ENCODE measurements at places on chromosomes 16 and 17.
A peak's percentile ranks its signal among the peaks of the same experiment; 100 is the strongest.

GRCh38 chr17:47717979-47718621, 14.9 kb upstream of the TBX21 start:
- DNase-seq = no peak

- DNase-seq = peak; percentile 18
Observed at GRCh38 chr17:41500131-41500911, 5.1 kb downstream of the KRT13 start.

DNA sequence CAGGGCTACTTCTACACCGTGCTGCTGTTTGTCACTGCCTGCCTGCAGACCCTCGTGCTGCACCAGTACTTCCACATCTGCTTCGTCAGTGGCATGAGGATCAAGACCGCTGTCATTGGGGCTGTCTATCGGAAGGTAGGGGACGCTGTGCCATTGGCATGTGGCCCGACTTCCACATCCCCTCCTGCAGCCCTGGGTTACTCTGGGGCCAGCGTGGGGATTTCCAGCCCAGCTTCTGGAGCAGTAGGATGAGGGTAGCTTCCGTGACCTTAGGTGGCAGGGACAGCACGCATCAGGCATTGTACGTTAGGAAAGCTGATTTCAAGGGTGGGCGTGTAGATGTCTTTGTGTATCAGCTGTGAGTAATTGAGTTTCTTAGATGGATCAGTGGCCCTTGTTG, 96.5 kb downstream of the ABCC1 start:
- no peak for DNase-seq

GRCh38 chr16:3992297-3993051, 112.0 kb upstream of the CREBBP start:
- no peak for DNase-seq

GRCh38 chr17:64240741-64241347, 22.2 kb downstream of the TEX2 start:
- peak; percentile 93 for DNase-seq

- peak; percentile 75 for DNase-seq
Observed at GRCh38 chr17:50956750-50957523, 90.8 kb upstream of the TOB1 start.

DNA sequence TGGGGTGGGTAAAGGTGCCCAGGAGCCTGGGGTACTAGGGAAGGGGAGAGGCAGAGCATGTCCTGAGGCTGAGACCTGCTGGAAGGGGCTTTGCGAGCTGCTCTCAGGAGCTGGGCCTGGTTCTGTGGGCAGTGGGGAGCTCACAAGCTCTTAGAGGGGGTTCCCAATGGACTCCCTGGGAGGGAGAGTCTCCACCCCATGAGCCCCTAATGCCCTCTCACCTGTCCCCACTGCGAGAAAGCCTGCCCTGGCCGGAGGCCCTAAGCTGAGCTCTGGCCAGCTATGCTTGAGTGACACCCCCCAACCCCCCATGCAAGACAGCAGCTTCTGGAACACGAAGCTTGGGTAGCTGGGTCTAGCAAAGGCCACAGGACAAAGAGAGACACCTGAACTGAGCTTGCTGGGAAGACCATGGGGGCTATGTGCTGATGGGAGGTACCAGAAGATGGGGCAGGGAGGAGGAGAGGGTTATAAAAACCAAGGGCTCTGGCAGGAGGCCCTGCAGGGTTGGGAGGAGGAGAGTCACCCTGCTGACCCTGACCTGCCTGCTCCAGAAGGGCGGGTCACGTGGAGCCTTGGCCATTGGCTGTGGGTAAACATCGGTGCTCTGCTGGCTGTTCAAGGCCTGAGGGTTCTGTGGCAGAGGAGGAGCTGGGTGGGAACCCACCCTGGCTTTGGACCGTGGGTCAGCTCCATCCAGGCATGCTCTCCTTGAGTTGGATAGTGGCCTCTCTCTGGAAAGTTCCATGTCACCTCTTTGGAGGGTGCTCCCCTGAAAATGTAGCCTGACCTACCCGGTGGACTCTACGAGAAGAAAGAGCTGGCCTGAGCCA, 106.7 kb downstream of the RAB11FIP4 start:
- no peak for DNase-seq

- DNase-seq = peak; percentile 62
Observed at GRCh38 chr17:10197721-10198508, 491 bp downstream of the GAS7 start.

GRCh38 chr17:49315551-49316257, 46.3 kb downstream of the ZNF652 start:
- peak; percentile 94 for DNase-seq

- DNase-seq = no peak
Observed at GRCh38 chr16:23900480-23901177, 64.8 kb downstream of the PRKCB start.

GRCh38 chr16:22174642-22175041, 12.3 kb downstream of the SDR42E2 start:
- DNase-seq = no peak

DNA sequence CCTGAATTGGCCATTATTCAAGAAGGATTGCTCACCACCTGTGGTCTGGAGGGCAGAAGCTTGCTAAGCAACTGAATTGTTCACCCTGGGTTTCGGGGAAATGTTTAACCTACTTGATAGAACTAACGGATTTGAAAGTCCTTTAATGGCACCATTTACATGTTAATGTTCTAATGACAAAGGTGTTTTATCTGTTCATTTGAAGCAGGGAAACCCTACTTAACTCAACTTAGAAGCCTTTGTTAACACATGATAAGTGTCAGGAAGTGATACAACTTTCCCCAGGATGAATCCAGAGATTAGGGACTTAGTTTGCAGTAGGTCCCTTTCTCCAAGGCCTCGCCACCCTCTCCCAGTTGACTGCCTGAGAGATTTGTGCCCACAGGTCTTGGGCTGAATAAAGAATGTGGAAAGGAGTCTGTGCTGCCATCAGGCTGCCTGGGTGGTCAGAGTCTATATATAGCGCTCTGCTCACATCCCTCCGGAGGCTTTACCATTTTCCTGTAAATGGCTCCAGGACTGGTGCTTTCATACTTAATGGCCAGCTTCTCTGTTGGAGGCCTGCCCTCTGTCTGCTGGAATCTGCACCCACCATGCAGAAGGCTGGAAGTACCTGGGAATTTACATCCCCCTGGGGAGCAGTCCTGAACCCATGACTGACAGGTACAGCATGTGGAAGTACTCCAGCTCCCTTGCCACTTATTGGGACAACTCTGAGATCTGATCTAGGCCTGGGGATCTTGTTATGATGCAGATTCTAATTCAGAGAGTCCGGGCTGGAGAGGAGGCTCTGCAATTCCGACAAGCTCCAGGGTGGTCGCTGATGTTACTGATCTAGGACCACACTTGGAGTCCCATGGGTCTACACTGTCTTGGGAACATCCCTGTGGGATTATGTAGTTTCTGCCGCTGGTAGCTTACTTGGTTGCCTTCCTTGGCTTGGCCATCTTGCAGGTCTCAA, 99.9 kb downstream of the ASIC2 start:
- no peak for DNase-seq

DNA sequence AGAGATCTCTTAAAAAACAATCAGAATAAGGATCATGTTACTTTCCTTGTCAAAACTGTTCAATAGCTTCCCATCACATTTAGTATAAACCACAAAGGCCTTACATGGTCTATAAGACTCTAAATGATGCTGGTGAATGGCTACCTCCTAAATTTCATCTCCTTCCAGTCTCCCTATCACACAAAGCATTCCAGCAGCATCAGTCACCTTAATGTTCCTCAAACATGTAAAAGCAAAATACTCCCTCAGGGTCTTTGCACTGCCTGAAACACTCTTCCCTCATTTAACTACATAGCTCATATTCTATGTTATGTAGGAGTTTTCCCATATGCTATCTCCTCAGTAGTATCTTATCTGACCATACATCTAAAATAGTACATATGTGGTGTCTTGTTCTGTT, 53.5 kb upstream of the INTS2 start:
- DNase-seq = peak; percentile 22

- DNase-seq = peak; percentile 94
Observed at GRCh38 chr17:29369831-29370735, 20.1 kb upstream of the TAOK1 start.

GRCh38 chr16:80263848-80264694, 276.7 kb upstream of the DYNLRB2 start:
- DNase-seq = no peak

GRCh38 chr16:12057266-12057665, 80.7 kb downstream of the SNX29 start:
- peak; percentile 86 for DNase-seq

- DNase-seq = no peak
Observed at GRCh38 chr16:4010225-4011158, 105.8 kb downstream of the ADCY9 start.

DNA sequence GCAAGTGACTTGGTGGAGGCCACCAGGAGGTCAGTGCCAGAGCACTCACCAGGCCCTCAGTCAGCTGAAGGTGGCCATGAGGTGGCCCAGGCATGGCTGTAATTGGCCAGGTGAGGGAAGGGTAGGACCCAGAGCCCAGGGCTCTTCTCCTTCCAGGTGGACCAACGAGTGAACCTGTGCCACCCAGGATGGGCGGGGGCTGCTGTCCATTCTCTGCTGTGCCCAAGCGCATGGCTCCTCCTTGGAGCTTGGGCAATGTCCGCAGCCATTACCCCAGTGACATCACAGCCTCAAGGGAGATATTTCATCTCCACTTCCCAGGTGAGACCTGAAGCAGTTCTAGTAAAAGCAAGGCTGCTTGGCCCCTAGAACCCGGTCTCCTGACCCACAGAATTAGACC, 303.0 kb upstream of the FOXF1 start:
- no peak for DNase-seq

DNA sequence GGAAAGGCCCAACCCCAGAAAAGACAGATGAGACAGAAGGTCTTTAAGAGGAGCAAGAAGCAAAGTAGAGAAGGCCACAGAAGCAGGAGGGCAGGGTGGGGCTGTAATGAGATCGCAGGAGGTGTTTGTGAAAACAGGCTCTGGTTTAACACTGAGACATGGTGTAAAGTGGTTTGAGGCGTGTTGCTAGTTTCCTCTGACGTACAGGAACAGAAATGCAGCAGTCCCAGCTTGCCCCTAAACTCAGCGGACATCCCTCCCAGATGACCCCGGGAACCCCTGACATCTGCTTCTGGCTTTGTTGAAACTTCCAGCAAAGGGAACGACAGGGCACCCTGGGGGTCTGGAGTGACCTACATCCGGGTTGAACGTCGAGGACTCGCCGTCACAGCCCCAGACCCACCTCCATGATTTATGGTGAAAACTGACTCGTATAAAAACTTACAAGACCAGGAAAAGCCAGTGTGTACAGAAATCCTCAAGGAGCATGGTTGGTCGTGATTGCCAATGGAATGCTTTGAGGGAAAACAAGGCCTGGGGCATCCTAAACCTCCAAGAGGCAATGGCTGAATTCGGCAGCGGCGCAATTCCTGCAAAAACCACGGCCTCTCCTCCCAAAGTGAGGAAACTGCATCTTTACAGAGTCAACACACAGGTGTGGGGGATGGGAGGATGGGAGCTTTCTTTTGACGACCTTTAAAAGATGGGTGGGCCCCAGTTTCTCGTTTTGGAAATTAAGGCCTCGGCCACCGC, 25.8 kb downstream of the LITAF start:
- DNase-seq = peak; percentile 40

DNA sequence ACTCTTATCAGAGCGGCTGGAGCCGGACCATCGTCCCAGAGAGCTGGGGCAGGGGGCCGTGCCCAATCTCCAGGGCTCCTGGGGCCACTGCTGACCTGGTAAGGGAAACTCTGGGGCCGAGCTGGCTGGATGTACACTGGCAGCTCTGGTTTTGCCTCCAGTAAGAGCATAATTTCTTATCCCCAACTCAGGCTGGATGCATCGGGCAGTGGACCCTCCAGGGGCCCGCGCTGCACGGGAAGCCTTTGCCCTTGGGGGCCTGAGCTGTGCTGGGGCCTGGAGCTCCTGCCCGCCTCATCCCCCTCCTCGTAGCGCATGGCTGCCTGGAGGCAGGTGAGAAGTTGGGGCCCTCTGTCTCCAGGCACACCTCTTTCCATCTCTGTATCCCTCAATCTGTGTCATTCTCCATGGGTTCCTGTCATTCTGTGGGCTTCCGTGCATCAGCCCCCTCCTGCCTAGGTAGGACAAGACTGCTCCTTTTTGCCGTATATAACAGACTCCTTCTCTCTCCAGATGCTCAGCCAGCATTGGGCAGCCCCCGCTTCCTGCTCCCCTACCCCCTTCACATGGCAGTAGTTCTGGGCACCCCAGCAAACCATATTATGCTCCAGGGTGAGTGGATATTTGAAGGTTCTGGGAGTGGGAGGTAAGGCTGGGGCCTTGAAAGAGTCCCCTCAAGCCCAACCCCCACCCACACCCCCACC, 9.4 kb upstream of the TMEM88 start:
- no peak for DNase-seq

DNA sequence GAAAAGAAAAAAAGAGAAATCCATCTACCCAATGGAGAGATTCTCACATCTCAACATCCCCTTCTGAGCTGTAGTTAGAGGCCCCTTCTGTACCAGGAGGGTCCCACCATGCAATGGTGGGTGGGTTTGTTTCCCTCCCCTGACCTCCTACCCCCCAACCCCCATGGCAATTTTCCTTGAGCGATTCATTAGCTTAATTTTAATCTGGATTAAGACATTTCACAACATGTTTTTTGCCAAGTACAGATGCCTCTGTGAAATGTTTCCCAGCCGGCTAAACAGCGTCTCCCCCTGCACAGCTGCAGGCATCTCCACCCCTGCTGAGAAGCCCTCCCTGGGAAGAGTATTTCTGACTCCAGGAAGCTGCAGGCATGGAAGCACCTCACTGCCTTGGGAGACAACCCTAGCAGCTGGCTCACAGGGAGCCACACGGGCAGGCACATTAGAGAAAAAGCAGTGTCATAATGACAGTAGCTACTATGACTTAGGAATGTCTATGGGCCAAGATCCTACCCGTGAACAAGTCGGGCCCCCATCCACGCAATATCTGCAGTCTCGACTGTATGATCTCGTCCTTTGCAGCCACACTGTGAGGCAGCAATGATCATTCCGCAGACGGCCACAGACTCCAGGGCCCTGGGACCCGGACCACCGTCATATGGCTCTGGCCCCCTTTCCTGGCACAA, 117.3 kb downstream of the ADCY9 start:
- DNase-seq = peak; percentile 31

GRCh38 chr17:2803386-2803785, 7.1 kb downstream of the RAP1GAP2 start:
- DNase-seq = no peak

GRCh38 chr17:82892899-82893565, 53.2 kb upstream of the ZNF750 start:
- no peak for DNase-seq

DNA sequence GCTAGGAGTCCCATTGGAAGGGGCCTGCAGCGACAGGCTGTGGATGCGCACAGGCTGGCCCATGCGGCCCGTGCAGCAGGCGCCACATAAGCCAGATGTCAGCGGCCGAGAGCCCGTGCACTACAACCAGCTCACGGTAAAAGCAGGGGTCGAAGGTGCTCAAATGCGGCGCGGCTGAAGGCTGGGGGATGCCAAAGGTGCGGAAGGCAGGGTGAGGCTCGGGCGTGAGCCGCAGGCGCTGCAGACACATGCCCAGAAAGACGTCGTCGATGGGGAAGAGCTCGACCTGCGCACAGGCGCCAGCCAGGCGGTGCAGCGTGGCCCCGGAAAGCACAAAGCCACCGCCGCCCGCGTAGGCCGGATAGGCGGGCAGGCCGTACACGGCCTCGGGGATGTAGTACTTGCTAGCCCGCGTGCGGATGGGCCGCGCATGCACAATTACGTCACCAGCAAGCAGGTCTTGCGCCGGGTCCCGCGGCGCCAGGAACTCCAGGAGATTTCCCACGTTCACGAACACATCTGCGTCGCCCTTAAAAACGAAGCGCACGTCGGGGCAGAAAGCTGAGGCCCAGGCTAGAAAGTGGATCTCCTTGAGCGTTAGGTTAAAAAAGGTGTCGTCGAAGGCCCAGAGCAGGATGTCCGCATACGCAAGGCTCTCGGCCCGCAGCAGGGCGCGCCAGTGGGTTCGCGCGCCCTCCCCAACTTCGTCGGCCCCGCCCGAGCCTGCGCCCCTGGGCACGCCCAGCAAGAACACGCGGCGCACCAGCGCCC, 1.3 kb downstream of the B3GNT9 start:
- DNase-seq = no peak

Data from adipocyte (in vitro differentiated cells).